NAMALWA (cell line): ENCODE measurements at places on chromosomes 2 and 18.

DNA sequence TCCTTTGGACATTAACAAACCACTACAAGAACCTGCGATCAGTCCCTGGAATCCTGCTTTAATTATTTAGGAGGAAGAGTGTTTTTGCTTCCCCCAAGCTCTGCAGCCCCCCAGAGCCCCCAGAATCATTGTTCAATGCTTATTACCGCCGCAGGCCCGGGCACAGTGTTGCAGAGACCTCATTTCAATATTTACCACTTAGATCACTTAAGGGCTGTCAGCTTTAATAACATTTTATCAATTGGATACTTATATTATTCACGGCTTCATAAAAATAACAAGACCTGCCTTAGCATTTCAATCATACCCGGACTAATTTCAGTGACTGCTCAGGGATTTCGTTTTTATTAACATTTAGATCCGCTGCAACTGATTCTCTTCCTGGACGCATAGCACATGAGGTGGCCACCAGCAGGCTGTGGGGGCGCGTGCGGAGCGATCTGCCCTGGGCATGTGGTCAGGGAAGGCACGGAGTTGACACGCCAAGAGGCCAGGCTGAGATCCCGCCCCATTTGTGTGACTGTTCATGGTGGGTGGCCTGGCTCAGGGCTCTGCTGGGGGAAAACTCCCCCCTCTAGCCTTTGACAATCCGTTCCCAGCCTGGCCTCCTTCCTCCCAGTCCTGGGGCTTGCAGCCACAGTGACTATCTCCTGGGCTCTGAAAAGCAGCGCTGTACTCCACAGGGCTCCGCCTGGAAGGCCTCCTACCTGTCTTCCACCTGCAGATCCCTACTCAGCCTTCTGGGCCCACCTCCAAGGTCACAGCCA lies 267.6 kb downstream of the SRBD1 start:
- no peak for DNase-seq

GRCh38 chr2:167293943-167294775 lies 405.9 kb downstream of the XIRP2 start:
- DNase-seq, result no peak

- DNase-seq, result no peak
Measured at GRCh38 chr2:56656826-56657225, 473.0 kb downstream of the CCDC85A start.

DNA sequence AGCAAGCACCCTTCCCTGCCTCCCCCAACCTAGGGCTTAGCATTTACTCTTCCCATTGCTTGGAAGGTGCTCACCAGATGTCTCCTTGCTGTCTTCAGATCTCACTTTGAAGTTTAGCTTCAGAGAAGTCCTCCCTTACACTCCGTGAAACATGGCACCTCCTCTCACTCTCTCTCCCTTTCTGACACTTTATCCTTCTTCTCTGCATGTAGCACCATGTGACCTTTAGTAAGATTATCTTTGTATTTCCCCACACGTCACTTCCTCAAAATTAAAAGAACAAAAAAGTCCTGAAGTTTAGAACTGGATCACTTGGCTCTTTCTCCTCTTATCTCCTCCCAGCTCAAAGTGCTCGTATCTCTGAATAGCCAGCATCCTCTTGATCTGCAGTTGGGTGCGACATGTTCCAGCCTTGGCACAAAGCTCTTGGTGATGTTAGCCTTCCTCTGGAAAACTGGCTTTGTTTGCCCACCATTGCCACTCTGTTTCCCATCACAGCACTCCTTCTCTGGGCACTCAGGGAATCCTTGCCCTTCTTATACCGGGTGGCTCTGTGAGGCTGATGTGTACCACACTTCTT lies 40.6 kb upstream of the EPAS1 start:
- DNase-seq, result no peak

DNA sequence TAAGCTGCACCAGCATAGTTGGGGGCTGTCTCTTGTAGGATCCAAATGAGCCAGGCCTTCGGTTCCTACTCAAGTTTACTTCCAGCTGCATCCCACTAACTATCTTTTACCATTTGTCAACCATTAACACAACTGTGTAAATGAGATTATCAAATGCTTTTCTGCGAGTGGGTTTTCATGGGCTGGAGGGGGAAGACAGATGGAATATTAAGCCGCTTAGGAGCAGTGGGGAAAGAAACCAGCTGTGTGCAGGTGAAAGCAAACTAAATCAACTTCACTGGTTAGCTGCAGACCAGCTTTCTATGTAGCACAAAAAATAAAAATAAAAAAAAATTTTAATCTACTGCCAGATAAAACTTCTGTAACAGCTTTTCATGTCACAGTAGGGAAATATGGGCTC lies 307.3 kb upstream of the FBXO11 start:
- DNase-seq, result no peak

GRCh38 chr18:49733896-49734585 lies 79.3 kb downstream of the ACAA2 start:
- no peak for DNase-seq
